ENCODE measurements at places on chromosomes 4 and X. TPM values are rescaled to one million over a fixed set of nuclear protein-coding genes. Genes with fewer than 3 reads are reported as not detected.

The HERC6 gene
- 2.5 TPM for total RNA-seq

The RIBC1 gene
- total RNA-seq: 0.85 TPM

The ITGB1BP2 gene
- total RNA-seq: 0.44 TPM

The SPACA5 gene
- not detected for total RNA-seq

The NWD2 gene
- total RNA-seq: not detected

The SLC6A8 gene
- total RNA-seq: 13.2 TPM

The ATP2B3 gene
- 0.10 TPM for total RNA-seq

The FBXL5 gene
- 33.4 TPM for total RNA-seq

The PPP4R3C gene
- total RNA-seq: not detected

Data from A549 treated with AZD2906 at 1 μM for 4 hours (cell line).